ENCODE measurements at places on chromosomes 6 and 20.

DNA sequence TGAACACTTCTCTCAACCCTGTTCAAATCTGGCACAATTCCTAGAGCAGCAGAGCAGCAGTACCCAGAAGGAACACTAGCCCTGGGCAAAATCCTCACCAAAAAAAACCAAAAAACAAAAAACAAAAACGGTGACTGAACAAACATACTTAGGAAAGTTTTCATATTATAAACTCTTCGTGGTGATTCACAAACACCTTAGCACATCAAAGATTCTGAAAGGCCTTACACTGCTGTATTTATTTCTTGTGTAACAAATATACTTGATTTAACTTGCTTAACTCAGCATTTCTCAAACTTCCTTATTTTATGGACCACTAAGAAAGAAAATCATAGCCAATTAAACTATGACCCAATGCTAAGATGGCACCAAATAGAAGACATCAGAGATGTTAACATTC, 57.8 kb upstream of the RREB1 start:
- DNase-seq = no peak

DNA sequence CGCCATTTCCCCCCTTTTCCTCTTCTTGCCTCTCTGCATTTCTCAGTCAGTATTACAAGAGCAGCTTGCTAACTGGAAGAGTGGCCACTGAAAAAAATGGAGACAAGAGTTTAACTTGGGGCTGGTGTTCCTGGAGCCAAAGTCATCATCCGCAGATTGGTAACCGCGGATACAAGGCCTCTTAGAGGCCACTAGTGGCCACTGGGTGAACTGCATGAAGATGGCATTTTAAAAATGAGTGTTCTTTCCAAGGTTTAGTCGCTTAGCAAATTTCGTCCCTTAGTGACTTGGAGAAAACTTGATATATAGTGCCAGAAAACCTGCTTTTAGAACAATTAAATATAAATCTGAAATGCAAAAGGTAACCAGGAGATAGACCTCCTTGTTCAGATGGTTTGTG, 4.8 kb downstream of the F13A1 start:
- no peak for DNase-seq

DNA sequence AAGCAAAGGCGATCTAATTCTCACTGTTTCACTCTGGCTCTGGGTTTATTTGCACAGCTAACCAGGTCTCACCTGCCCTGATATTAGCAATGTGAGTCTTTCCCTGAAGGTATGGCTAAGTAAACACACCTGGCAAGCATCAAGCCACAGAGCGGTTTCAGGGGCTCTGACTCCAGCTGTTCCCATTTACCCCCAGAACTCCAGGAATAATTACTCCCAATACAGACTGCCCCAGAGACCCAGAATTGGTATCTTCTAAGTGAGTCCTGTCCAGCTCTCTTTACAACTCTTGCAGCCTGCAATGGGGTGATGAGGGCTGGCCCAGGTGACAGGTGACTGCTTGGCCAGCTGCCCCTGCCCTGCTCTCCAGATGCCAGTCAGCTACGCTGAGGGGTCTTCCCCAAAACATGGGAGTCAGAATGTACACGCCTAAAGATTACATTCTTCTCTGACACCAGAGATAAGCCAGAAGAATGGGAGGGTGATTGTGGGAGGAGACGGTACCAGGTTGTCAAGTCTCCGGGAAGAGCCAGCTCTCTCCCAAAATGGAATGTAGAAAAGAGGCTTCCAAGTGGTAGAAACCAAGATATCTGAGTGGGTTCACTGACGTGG, 4.9 kb upstream of the LRRN4 start:
- DNase-seq = no peak

DNA sequence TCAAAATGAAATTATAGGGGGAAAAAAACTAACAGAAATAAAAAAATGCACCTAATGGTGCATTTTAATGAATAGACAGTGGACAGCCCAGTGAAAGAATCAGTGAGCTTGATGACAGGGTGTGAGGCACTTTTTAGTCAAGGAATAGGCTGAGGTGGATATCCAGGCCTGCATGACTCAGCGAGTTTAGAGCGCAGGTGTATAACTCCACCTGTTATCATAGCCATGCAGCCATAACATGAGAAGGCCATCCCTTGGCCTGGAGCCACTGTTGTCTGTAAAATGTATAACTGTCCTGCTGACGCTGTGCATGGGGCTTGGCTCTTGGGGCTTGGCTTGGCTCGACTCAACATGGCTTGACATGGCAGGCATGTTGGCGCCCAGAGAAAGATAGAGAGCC, 331.5 kb upstream of the NOX3 start:
- DNase-seq = no peak

DNA sequence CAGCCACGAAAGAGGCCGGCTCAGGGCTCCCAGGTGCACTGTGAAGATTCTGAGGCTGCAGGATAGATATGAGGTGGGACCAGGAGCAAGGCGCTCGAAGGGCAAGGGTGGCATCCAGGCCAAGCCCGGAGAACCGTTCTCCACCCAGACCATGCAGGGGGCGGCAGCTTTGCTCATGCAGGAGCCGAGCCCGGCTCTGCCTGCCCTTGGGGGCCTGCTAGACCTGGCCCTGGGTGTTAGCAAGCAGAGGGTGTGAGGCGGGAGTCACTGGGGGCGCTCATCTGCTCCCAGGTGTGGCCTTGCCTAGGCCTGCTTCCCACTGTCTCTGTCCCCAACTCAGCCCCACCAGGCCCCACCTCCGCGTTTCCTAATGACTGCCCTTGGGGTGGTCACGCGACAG, 59.4 kb downstream of the WDR27 start:
- no peak for DNase-seq

DNA sequence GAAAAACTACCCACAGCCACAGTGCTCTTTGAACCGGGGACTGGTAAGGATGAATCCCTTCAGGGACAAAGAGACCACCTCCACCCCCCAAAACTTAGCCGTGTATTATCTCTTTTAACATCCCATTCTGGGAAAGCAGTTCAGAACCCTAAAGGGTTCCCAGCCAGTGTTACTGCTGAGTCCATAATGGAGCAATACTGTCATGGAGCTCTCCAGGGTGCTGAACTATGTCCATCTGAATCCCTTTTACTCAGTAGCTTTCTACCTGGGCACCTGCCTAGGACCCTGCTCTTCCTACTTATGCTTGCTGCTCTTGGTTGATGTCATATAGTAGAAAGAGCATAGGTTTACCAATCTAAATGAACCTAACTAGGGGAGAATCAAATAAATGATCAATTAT, 22.3 kb upstream of the SAYSD1 start:
- DNase-seq = no peak

- DNase-seq = no peak
These were observed 92.6 kb downstream of the CDC5L start for GRCh38 chr6:44480097-44480541.

- DNase-seq = no peak
These were observed 19.3 kb downstream of the COL9A3 start for GRCh38 chr20:62835931-62836861.

DNA sequence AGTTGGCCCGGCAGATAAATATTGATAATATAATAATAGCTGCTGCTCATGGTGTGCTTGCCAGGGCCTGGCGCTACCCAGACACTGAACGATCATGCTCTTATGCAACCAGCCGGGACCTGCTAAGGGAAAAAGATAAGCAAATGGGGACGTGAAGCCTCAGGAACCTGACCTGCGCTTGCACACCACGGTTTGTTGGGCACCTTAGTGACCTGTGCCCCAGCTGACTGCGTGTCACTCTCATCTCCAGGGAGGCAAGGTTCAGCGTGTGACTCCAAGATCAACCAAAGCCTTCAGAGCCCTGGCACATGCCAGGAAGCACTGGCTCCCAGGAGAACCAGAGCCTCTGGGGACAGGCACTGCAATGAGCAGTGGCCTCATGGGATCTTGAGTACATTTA, 111.1 kb downstream of the AGPAT4 start:
- no peak for DNase-seq

- no peak for DNase-seq
These were observed 192.2 kb upstream of the TENT5A start for GRCh38 chr6:81944661-81945060.

- DNase-seq = no peak
These were observed 369.0 kb downstream of the SYNE1 start for GRCh38 chr6:152267967-152268845.
